ENCODE measurements at places on chromosomes 7 and 10.

DNA sequence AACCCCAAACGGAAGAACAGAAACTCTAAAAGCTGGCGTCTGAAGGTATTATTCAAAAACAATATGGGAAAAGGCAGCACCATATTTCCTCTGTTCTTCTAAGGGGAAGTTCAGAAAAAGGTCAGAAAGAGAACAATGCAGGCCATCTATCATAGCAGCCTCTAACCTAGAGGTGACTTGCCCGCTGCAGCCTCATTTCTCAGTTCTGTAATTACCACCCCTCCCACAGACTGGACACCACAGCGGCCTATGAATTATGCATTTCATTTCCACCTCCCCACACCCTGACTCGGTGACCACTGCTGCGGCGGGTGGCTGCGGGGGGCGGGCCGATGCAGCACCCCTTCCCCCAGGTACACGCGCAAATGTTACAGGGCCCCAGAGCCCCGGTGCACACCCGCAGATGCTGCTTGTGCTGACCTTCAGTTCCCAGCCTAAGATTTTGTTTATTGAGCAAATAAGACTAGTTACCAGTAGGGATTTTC is 125.5 kb downstream of the CLEC2L start:
- peak; percentile 81 for DNase-seq

GRCh38 chr10:65796472-65796871 is 1129.4 kb upstream of the LRRTM3 start:
- DNase-seq, result no peak

GRCh38 chr7:116083796-116084195 is 53.2 kb upstream of the TFEC start:
- DNase-seq, result no peak

DNA sequence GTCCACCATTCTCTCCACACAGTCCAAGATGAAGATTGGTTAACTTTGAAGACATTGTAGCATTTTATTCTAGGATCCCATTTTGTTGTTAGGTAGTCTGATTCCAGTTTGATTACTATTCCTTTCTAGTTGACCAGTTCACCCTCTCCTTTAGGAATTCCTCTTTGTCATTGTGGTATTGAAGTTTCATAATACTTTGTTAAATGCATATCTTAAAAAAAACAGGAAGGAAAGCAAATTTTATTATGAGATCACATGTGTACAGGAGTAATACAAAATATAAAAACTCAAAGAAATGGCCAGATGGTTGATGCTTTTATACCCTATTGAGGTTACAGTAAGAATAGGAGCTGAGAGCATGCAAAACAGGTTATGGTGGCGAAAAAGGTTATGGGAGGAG is 15.5 kb upstream of the SEMA3C start:
- no peak for DNase-seq

GRCh38 chr7:81244224-81244623 is 325.4 kb upstream of the SEMA3C start:
- DNase-seq, result no peak

- no peak for DNase-seq
Observed at GRCh38 chr7:120254845-120255244, 18.1 kb upstream of the KCND2 start.

GRCh38 chr10:102421507-102421756 is 796 bp downstream of the FBXL15 start:
- DNase-seq, result no peak

GRCh38 chr10:97590748-97591495 is 1.4 kb downstream of the C10orf62 start:
- DNase-seq, result no peak

DNA sequence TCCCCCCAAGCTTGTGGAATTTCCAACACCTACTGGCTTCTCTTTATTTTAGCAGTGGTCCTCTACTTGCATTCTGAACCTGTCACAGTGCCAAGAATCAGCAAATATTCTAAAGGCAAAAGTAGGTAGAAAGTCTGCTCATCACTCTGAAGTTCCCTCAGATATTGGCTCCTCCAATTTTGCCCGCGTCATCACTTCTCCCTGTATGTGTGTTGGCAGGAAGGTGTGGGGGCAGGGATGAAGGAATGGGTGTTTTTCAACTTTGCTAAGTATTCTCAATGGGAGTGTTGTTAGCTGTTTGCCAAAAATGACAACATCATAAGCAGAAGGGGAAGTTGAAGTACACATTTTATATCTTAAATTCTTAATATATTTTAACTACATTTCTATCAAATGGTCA is 226.2 kb downstream of the POLR1F start:
- DNase-seq, result no peak

- DNase-seq, result no peak
Observed at GRCh38 chr10:13340626-13341376, 7.3 kb downstream of the SEPHS1 start.

Data from AML-193 (cell line).